ENCODE measurements at places on chromosomes 3 and 15. TPM values are rescaled to one million over a fixed set of nuclear protein-coding genes. Genes with fewer than 3 reads are reported as not detected.

Gene ADAMTSL3
- total RNA-seq: 1.5 TPM

Gene INKA1
- total RNA-seq: 0.84 TPM

Gene PRICKLE2
- total RNA-seq: 10.7 TPM

Gene CASR
- not detected for total RNA-seq

Gene IL17RE
- total RNA-seq: 0.56 TPM

Gene GADL1
- total RNA-seq: 0.03 TPM

GRCh38 chr15:52518487-52519371, 10.0 kb downstream of the MYO5A start:
- DNase-seq: no peak

DNA sequence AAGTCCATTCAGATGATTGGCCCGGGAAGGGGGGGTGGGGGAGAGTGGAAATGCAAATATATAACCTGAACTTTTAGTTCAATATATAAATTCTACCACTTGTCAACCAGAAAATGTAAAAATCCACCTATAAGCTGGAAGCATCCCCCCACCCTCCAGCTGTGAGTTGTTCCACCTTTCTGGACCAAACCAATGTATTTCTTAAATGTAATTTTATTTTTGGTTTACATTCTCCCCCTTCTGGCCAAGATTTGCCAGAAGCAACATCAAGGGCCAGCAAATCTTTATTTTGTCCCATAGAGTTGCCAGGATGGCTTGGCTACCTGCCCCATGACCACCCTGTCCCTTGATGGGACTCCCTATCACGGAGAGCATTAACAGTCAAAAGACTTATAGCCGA, 545.7 kb downstream of the TBL1XR1 start:
- DNase-seq: no peak

- no peak for DNase-seq
Measured at GRCh38 chr3:16297997-16298885, 33.2 kb downstream of the OXNAD1 start.

- no peak for DNase-seq
Measured at GRCh38 chr3:38254872-38255271, 10.7 kb upstream of the SLC22A13 start.

GRCh38 chr3:31565288-31565687, 32.6 kb downstream of the STT3B start:
- no peak for DNase-seq

DNA sequence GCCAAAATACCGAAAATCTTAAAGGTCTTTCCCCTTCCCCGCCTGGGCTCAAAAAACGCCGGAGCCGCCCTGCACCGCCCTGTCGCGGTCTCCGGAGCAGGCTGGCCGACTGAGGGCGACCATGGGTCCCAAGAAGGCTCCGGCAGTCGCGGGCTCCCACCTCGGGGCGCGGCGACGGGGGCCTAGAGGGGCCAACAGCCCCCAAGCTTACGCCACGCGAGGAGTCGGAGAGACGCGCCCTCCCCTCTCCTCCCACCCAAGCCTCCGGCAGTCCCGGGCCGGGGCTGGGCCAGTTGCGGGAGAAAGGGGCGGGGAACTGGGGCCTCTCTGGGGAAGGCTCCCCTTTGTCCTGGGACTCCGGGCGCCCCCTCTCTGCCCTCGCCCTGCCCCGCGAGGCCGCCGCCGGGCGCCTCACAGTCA, 69.2 kb downstream of the GOLGA8B start:
- peak; percentile 64 for DNase-seq

DNA sequence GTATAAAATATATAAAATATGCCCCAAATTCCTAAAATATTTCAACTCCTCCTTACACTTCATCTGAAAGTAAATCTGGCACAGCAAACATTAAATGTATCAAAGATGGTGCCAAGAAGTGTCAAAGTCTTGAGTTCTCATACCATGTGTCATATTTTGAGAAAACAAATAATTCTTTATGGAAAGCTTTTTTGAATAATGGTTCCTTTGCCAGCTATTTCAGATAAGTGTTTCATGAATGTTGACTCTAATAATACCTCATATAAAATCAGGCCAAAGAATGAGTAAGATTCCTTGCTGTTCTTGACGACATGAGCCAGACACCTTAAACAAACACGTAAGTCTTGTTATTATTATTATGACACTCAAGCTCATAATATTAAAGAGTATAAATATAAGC, 30.3 kb upstream of the ZNF385D start:
- no peak for DNase-seq
